Caco-2 (cell line): ENCODE measurements at places on chromosomes 2 and 18.
A peak's percentile ranks its signal among the peaks of the same experiment; 100 is the strongest.

- H3K36me3 ChIP-seq, result no peaks in the 10 kb centered on the region
- no peaks in the 10 kb centered on the region for H3K4me1 ChIP-seq
- H3K4me3 ChIP-seq, result no peak overlapping the region
- H3K27ac ChIP-seq, result no peak overlapping the region
Observed at GRCh38 chr2:209640358-209640757, 131.3 kb upstream of the UNC80 start.

GRCh38 chr2:10721396-10722251 lies at the start of gene ATP6V1C2:
TSS of gene ATP6V1C2 (plus strand) at chr2:10721630. CDS start at chr2:10722850, 1,220 bp downstream.
- DNase-seq, result peak; percentile 86
- peak within 1 kb of the TSS; percentile 57 for H3K4me3 ChIP-seq
- H3K27me3 ChIP-seq, result peaks cover 11% of the 10 kb centered on the region
- H3K4me1 ChIP-seq, result peaks cover 30% of the 10 kb centered on the region

DNA sequence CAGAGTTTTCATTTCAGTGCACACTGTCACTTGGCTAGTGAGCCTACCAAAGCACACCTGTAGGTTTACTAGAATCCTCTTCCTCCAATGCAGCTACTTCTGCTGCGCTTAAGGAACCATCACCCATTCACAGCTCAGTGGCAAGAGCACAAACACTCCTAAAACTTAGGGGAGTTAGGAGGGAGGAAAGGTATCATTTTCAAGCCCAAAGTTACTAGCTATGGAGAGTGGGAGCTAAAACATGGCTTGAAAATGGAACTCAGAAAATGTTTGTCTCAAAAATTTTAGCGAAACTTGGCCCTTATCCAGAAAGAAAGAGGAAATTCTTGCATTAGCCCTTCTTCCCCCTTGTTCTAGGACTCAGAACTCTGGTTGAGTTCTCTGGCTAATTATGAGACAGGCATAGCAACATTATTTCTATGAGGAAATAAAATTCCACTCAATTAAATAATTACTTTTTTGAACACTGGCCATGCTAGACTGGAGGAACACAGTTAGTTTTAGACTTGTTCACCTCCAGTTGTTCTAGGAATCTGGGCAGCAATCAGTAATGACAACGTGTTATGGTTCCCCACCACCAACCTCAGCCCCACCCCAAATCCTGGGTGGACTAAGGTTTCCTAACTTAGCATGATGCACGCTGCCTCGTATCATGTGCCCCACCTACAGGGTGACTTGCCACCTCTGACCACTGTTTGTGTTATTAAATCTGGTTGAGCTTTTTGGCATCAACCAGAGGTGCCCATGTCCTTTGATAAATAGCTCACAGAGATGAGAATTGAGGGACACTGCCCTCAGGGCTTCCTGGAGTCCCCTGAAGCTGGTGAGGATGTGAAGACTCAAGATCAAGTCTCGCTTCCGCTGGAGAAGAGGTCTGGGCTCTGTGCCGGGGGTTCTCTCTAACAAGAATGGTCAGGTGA lies 32.8 kb downstream of the LPIN2 start:
- no peak for DNase-seq
- peak overlapping the region; percentile 48 for H3K27ac ChIP-seq
- H3K4me1 ChIP-seq, result peaks cover 54% of the 10 kb centered on the region

DNA sequence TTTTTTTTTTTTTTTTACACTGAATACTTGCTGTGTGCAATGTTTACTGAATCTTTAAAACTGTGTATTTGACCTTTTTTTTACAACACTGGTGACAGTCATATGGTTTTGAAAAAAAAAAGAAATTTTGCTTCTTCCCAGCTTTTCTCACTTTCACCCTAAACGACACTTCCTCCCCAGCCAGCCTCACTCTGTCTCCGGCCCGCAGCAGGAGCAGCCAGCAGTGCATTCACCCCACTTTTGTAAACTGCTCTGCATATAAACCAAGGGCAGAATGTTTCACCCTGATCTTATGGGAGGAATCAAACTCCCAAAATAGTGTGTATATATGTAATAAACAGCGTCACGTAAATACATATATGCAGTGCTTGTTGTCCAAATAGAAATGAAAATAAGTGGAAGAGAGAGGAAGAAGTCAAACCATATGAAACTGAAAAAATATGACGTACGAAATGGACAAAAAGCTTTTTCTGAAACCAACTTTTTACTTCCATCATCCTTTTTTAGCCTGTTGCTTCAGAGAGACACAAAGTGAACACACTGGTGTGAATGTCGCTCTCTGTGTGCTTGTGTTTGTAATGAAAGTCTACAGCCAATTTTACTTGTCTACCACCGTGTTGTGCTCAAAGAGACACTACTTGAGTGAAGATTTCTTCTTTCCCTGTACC lies 54.2 kb downstream of the ZCCHC2 start:
- no peak overlapping the region for H3K27ac ChIP-seq
- H3K4me1 ChIP-seq, result no peaks in the 10 kb centered on the region
- no peaks in the 10 kb centered on the region for H3K36me3 ChIP-seq
- no peak for DNase-seq
- no peaks in the 10 kb centered on the region for H3K27me3 ChIP-seq
